ENCODE measurements at places on chromosomes 5 and 9.

DNA sequence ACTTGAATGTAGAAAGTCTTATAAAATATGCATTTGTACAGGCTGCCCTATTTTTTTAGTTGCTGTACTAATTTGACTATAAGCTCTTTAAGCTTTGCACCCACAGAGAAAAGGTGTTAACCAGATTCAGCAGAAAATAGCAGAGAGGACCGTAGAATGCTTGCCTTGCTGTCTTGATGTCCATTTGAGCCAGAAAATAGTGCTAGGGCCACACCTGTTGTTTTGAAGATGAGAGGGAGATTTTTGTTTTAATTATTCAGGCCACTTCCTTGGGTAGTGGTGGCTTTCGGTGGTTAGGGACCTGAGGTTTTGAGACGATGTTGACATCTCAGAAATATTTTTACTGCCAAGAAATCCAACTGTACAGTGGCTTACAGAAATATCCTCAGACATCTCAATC, 196.0 kb downstream of the SPATA31D1 start:
- no peak for DNase-seq

DNA sequence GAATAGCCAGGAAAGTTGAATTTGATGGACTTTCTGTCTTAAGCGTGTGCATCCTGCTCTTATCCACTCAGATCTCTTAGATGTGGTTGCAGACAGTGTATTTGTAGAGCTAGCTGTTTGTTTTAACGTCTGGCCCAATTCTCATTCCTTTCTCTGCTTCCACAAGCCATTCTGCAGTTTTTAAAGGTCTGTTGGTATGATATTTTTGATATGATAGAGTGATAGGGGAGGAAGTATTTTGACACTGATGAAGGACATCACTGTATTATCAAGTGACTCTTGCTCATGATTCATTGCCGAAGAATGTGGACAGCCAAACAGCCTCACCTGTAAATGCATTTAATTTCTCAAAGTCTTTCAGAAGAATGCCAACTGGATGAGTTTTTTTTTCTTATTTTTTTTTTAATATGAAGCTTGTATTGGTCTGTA, 4.5 kb downstream of the TJP2 start:
- DNase-seq, result no peak

DNA sequence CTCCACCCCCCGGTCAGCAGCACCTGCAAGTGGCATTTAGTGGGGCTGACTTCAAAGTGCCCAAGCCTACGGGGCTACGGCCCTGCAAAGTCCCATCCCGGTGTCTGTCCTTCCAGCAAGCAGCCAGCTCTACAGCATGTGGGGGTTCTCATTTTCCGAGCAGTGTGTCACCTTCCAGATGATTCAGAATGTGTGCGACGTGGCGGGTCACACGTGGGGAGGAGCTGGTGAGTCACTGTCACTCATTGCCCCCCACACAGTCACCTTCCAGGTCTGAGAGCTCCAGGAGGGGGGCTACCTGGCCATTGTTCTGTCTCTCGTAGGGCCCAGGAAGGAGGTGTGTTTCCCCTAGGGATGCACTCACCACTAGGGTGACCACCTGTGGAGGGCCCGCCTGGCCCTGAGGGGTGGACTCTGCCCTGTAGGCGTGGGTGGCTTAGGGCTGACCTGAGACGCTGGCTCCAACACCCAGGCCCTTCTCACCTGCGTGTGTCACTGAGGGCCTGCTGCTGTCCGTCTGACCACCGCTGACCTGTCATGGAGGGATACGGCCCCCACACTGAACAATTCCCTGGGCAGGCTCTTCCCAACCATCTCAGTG, 70.2 kb downstream of the SEMA4D start:
- peak; percentile 89 for DNase-seq

- DNase-seq, result peak; percentile 73
Measured at GRCh38 chr9:5510360-5510931, at the start of gene PDCD1LG2. PDCD1LG2 (plus strand) TSS chr9:5510531; CDS start chr9:5522547, 12,016 bp downstream.

GRCh38 chr5:38715696-38716095, 130.1 kb upstream of the OSMR start:
- DNase-seq, result no peak

- no peak for DNase-seq
Measured at GRCh38 chr9:76445976-76446375, 13.0 kb upstream of the GCNT1 start.

- DNase-seq, result no peak
Measured at GRCh38 chr9:38386319-38386895, 6.1 kb upstream of the ALDH1B1 start.

GRCh38 chr5:145988993-145989392, 52.6 kb downstream of the SH3RF2 start:
- DNase-seq, result no peak

DNA sequence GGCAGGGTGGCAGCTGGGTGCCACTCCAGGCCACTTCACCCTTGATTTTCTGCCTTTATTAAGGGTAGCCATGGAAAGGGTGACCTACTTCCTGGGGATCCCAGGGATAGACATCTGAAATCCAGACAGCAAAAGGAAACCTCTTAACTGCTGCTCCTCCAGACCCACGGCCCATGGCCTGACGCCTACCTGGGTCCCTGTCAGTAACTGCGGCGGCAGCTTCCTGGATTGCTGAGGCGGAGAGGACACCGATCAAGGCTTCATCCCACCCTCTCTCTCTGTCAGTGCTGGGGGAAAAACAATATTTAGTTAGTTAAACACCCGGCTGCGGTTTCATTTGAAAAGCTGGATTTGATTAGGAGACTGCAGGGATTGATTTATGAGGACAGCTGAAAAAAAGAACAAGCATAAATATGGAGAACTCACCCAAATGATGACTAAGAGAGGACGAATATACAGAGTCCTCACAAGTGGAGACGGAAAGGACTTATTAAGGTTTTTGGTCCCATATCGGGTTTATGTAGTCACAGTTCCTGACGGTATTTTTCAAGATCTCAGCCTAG, 158.7 kb upstream of the KLF4 start:
- DNase-seq, result no peak

DNA sequence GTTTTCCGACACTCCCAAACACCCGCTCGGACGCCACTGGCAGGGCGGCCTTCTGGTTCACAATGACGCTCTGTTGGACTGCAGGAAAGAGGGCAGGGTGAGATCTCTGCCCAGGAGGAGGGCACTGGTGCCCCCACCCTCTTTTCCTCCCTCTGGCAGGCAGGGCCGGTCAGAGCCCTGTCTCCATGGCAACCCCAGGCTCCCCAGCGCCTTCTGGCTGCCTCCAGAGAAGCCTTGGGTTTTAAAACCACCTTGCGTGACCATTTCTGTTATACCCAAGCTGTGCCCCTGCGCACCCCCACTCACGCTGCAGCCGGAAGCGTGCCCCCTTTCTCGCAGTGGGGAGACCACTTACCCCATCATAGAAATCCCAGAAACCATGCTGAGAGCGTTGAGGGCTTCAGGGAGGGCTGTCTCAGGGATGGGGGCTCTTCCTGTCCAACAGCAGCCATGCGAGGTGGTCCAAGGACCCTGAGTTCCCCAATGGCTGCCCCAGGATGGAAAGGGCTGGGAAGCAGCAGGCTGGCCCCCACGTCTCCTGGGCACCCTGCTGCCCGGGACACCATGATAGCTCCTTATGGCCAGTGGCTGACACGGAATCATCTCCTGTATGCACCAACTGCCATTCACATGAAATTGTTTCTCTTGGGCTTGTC, 7.3 kb downstream of the C9orf50 start:
- no peak for DNase-seq

DNA sequence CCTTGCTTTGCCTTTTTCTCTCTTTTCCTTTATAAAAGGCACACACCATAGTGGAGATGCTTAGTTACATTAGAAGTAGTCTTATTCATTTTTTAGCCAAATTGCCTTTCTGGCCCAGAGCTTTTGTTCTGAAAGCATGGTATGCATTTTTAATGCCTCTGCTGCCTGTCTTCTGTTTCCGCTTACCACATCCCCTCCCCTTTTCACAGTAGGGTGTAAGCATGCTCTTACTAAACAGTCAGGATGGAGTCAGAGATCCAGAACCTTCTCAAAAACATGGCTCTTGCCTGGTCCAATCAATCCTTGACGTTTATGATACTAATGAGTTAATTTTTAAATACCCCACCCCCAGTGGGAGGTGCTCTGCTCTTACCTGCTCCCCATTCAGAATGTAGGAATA, 22.5 kb downstream of the PPP3R2 start:
- DNase-seq, result no peak

- no peak for DNase-seq
Measured at GRCh38 chr5:88886252-88886651, 3.3 kb upstream of the MEF2C start.

DNA sequence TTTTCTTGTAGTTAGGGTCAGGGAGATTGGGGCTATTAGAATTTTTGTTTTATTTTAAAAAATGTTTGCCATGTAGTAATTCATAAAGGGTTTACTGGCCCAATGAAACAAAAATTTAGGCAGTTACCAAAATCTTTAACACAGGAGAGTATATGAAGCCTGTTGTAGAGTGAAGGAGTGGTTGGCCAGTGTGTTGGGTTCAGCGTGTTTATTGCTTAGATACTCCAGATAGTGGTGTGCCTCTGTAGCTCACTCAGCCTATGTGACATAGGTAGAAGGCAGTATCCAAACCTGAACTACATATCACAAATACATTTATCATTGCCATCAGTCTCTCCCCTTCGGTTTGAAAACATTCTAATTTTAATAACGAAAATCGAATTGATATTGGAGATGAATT, 1.2 kb downstream of the TEK start:
- no peak for DNase-seq

GRCh38 chr5:35354751-35355150, 124.5 kb upstream of the PRLR start:
- DNase-seq, result no peak

- DNase-seq, result peak; percentile 10
Measured at GRCh38 chr5:132204371-132205135, 23.1 kb downstream of the P4HA2 start.

- DNase-seq, result no peak
Measured at GRCh38 chr9:70607926-70608325, 193.5 kb upstream of the KLF9 start.

DNA sequence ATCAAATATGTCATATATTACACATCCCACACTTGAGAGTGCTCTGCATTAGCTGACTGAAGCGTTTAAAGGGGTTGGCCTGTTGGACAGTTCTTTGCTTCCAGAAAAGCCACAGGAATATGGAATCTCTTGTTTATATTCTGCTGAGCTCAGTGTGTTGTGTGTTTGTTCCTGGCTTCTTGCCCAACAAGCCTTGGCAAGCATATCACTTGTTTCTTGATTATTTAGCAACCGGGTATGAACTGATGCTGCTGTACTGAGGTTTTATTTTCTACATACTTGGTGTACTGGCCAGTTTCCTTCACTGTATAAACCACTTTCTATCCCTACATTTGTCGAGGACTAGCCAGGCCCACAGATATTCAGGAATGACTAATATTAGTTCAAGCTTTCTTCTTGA, 378.9 kb downstream of the KCTD16 start:
- DNase-seq, result no peak

GRCh38 chr9:73206851-73207250, 55.2 kb downstream of the ANXA1 start:
- DNase-seq, result no peak

DNA sequence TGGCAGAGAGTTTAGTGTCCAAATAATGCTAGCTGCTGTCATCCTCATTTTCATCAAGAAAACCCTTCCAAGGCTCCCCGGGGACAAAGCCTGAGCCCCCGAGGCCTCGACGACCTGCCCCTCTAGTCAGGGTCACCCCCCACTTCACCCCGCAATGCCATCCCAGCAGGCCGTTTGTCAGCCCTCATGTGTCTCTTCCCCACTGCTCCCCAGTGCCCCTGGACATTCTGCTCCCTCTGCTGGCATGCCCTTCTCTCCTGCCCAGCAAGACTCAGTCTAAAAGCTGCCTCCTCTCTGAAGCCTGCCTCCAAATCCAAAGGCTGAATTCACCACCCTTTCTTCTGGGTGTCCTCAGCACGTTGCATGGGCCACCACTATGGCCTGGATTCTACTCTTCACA, 59.3 kb downstream of the PAX5 start:
- no peak for DNase-seq

GRCh38 chr9:134660407-134660806, 18.8 kb downstream of the COL5A1 start:
- peak; percentile 37 for DNase-seq

DNA sequence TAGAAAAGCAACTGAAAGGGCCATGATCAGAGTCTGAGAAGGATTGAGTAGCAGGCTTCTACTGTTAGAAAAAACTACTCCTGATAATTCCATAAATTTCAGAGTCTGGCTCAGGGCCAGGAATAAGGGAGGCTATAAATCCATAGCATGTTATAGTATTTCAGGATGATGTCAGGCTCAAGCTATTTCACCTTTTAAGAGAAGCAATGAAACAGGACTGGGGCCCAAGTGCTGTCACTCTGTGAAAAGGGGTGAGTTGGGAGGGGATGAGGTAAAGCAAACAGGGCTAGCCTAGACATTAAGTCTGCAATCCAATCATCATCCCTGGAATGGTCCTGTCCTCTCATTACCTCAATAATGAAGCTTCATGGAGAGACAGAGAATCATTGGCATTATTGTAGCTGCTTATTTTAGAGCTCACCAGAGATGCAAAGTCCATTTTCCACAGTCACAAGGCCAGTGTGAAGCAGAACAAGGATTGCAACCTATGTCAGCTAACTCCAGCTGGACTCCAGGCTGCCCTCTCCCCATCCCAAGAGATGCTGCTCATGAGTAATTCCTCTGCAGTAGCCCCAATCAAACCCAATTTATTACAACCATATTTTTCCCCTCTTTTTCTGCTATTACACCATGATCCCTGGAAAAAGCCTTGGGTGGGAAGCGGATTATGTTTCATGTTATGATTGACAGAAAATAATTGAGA, 56.0 kb downstream of the PAPPA start:
- no peak for DNase-seq

- DNase-seq, result no peak
Measured at GRCh38 chr5:115414406-115415142, 118.1 kb upstream of the CCDC112 start.

GRCh38 chr5:142636093-142636492, 49.8 kb downstream of the FGF1 start:
- DNase-seq, result no peak

DNA sequence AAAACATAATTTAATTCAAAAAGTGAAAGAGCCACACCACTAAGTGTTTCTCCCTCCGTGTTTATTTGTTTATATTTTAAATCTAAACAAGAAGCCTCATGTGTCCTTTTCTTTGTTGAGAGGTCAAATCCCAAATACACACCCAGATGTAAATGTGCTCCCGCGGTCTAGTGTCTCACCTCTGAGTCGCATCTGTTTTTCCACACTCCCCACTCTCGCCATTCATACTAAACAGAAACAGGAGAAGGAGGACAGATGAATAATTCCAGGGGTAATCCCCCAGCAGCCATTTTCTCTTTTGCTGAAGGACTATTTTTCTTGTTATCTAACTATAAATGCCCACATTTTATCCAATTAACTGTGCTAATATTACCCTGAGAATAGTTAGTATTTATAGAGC, 361.6 kb upstream of the RIOK2 start:
- no peak for DNase-seq

GRCh38 chr5:85671223-85671970, 946.3 kb upstream of the COX7C start:
- no peak for DNase-seq

DNA sequence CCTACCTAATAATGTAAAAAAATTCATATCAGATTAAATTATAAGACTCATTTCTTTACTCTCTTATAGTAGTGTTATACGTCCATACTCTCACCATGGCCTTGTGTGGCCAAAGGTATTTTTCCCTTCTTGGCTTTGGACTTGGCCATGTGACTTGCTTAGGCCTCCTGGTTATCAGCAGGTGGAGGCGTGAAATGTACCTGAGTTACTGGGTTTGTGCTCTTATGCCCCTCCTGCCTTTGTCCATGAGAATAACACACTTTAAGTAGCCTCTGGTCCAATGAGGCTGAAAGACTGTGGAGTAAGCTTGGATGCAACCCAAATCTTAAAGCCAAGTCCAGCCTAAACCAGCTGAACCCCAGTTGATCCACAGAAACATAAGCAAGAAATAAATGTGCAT, 68.7 kb downstream of the RETREG1 start:
- no peak for DNase-seq

Data from activated T-cell treated with anti-CD3 and anti-CD28 coated beads, Interleukin-2, amount 50 U/mL, for 48 hours (primary cell).